ENCODE measurements at places on chromosomes 1 and 21.

GRCh38 chr1:102434421-102434820, 437.7 kb upstream of the OLFM3 start:
- no peak overlapping the region for H3K4me3 ChIP-seq
- no peak overlapping the region for H3K27ac ChIP-seq
- H3K4me1 ChIP-seq = no peaks in the 10 kb centered on the region
- DNase-seq = no peak

GRCh38 chr1:6440198-6441126, 15.9 kb downstream of the ESPN start:
- peaks cover 9% of the 10 kb centered on the region for H3K27me3 ChIP-seq
- H3K4me1 ChIP-seq = no peaks in the 10 kb centered on the region
- DNase-seq = peak; percentile 53
- H3K27ac ChIP-seq = no peak overlapping the region
- no peaks in the 10 kb centered on the region for H3K36me3 ChIP-seq

GRCh38 chr1:58933599-58933926, 149.7 kb upstream of the JUN start:
- no peaks in the 10 kb centered on the region for H3K4me1 ChIP-seq
- no peaks in the 10 kb centered on the region for H3K27me3 ChIP-seq
- no peak overlapping the region for H3K4me3 ChIP-seq
- no peaks in the 10 kb centered on the region for H3K36me3 ChIP-seq

DNA sequence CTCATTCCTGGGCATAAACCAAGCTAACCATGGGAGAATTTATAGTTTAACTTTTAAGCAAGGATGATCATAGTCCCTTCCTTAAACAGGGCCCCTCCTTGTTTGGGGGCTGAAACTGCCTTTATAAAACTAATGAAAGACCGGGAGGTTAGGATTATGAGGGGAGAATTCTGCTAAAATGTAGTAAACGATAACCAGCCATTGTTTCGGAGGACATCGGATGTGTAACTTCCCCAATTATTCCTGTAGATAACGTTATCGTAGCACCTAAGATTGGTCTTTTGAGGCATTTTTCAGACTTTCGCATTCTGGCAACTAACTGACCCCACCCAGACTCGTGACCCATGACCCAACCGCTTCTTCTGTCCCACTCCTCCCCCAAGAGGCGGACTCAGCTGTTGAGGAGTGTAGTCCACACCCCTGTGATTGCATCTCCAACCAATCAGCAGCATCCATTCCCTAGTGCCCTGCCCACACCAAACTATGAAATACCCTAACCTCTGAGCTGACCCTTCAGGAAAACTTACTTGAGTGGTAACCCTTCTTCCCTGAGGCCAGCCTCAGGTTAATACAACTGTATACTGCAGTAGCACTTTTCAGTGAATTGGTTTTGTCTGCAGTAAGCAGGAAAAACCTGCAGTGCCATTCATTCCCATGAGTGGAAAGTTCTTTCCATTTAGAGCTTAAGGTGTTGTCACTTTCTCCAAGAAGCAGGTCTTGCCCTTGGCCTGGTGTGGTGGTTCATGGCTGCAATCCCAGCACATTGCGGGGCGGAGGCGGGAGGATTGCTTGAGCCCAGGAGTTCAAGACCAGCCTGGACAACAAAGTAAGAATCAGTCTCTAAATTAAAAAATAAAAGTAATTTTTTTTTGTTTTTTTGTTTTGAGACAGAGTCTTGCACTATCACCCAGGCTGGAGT, 823 bp upstream of the SYF2 start:
- H3K4me1 ChIP-seq = peaks cover 14% of the 10 kb centered on the region
- DNase-seq = peak; percentile 32
- H3K36me3 ChIP-seq = peaks cover 22% of the 10 kb centered on the region
- peak overlapping the region; percentile 92 for H3K4me3 ChIP-seq
- H3K27ac ChIP-seq = peak overlapping the region; percentile 91

DNA sequence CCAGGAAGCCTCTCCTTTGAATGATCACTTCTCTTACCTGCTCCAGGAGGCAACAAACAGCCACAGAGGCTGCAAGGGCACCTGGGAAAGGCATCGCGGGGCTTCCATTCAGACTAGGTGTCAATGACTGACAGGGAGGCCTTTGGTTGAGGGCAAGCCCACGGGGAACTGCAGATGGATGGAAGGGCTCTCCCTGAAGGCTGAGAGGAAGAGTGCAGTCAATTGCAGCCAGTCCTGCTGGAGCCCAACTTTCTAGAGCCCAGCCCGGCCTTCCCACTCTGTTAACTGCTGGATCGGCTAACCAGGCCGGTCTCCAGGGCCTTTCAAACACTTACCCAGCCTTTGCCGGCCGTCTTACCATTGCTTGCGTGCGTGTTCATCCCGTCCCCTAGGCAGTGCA, 89.3 kb downstream of the LACTBL1 start:
- no peaks in the 10 kb centered on the region for H3K36me3 ChIP-seq
- H3K4me1 ChIP-seq = peaks cover 8% of the 10 kb centered on the region
- no peak for DNase-seq
- H3K27me3 ChIP-seq = no peaks in the 10 kb centered on the region
- H3K27ac ChIP-seq = no peak overlapping the region

DNA sequence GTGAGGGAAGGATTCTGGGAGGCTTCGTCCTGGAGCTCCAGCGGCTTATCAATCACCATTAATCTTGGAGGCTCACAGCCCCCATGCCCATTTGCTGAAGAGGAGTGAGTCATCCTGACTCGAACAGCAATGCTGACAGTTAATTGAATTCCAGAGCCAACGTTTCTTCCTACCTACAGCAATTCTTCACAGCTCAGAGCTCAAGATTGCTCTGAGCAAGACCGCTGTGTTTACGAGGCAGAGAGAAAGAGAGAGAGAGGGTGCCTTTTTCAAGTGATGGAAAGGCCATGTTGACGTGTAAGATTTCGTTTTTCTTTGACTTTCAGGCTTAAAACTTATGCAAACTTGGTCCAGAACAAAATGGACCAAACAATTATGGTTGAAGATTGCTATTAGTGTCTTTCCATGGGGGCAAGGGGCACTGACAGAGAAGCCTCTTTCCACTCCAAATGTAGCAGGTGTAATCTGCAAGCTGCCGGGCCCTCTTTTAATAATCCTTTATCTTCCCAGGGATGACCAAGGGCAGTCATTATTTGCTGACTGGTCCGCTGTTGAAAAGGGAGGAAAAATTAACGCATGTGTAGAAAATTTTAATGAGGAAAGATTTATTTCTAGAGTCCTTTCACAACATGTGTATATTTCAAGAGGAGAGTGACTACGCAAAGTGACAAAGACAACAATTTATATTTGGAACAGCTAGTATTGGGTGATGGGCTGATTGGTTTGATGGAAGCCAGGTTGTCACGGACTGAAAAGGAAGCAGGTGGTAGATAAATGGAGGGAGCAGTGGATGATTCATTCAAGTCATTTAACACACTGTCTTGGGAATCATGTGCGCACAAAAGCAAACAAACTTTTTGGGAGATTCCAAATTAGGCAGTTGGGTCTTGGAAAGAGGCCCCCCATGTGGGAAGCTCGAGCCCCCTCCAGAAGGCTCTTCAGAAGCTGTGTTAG, 136.1 kb upstream of the IRF2BP2 start:
- DNase-seq = no peak
- H3K36me3 ChIP-seq = no peaks in the 10 kb centered on the region
- H3K4me3 ChIP-seq = no peak overlapping the region

GRCh38 chr1:145695821-145696629, 11.1 kb downstream of the PDZK1 start:
- peaks cover 6% of the 10 kb centered on the region for H3K4me1 ChIP-seq
- no peak overlapping the region for H3K27ac ChIP-seq
- no peaks in the 10 kb centered on the region for H3K36me3 ChIP-seq
- no peaks in the 10 kb centered on the region for H3K27me3 ChIP-seq
- no peak for DNase-seq
- H3K4me3 ChIP-seq = no peak overlapping the region

GRCh38 chr1:231460614-231461013, 38.5 kb upstream of the EGLN1 start:
- peaks cover 8% of the 10 kb centered on the region for H3K4me1 ChIP-seq
- peak; percentile 53 for DNase-seq
- H3K4me3 ChIP-seq = no peak overlapping the region
- H3K27me3 ChIP-seq = peaks cover 13% of the 10 kb centered on the region
- H3K36me3 ChIP-seq = no peaks in the 10 kb centered on the region

DNA sequence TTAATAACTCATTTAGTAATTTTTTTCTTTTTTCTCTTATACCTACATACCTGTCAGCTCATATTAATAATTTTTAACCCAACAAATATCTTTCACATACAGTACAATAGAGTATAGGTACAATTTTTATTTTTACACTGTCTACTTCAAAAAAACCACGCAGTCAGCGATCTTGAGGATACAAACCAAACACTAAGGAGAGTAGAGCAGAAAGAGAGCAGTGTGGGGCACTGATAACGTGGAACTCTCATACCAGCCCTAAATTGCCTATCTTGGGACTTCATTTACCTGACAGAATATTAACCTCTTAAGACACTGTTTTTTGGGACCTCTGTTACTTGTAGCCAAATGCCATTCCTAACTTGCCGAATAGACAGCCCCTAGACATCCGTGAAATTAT, 5.5 kb downstream of the TRMT1L start:
- H3K4me3 ChIP-seq = no peak overlapping the region
- peaks cover 11% of the 10 kb centered on the region for H3K36me3 ChIP-seq
- H3K4me1 ChIP-seq = peaks cover 15% of the 10 kb centered on the region
- no peaks in the 10 kb centered on the region for H3K27me3 ChIP-seq

- H3K4me1 ChIP-seq = no peaks in the 10 kb centered on the region
- no peak for DNase-seq
- no peaks in the 10 kb centered on the region for H3K36me3 ChIP-seq
- H3K27ac ChIP-seq = no peak overlapping the region
- H3K4me3 ChIP-seq = no peak overlapping the region
- no peaks in the 10 kb centered on the region for H3K27me3 ChIP-seq
These were observed 38.9 kb upstream of the C1orf185 start for GRCh38 chr1:51063121-51063520.

- no peak overlapping the region for H3K27ac ChIP-seq
- H3K27me3 ChIP-seq = no peaks in the 10 kb centered on the region
- DNase-seq = no peak
- peaks cover 31% of the 10 kb centered on the region for H3K4me1 ChIP-seq
- H3K4me3 ChIP-seq = no peak overlapping the region
These were observed 53.8 kb upstream of the DPH5 start for GRCh38 chr1:101079341-101079740.

DNA sequence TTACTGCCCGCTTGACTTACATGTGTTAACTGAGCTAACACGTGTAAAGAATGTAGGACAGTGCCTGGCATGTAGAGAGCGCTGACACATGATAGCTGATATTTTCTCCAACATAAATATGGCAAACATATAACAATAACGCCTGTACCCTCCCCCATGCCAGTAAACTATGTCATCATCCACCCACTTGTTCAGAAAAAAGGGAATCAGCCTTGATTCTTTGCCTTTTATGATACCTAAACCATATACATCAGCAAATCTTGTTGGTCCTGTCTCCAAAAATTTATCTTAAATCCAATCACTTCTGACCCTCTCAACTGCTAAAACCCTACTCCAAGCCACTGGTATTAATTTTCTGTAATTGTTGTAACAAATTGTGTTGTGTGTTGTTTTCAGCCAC, 1.1 kb upstream of the ZNF692 start:
- H3K27ac ChIP-seq = no peak overlapping the region
- no peak overlapping the region for H3K4me3 ChIP-seq
- H3K36me3 ChIP-seq = peaks cover 6% of the 10 kb centered on the region
- H3K27me3 ChIP-seq = no peaks in the 10 kb centered on the region
- peaks cover 41% of the 10 kb centered on the region for H3K4me1 ChIP-seq

DNA sequence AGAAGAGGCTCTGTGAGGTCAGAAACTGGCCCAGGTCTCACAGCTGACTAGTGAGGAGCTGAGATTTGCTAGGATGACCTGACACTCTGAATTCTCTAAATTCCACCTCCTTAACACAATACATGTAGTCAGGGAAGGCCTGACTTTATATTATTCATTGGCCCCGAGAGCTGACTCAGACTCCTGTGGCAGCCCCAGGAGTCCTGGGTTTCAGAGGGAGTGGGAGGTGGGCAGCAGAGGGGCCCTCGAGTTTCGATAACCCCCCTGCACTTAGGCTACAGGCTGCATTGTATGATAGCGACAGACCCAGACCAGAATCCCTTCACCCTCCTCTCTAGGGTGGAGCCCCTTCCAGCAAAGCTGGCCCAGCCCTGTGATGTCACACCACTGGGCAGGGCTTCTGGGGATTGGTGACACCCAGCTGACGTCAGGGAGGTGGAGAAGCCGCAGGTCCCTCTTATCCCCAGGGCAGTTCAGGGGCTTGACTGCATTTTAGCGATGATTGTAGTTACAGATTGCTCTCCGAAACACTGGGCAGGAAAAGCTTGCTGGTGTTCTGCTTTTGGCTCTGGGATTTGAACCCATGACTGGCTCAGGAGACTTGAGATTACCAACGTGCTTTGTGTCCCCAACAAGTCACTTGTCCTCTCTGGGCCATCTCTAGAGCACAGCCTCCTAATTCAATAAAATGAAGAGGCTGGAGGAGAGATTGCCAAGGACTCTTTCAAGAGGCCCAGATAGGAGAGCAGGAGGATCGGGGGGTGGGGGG, 17.0 kb upstream of the GPR37L1 start:
- no peaks in the 10 kb centered on the region for H3K36me3 ChIP-seq
- DNase-seq = no peak
- no peak overlapping the region for H3K27ac ChIP-seq
- no peaks in the 10 kb centered on the region for H3K27me3 ChIP-seq
- no peaks in the 10 kb centered on the region for H3K4me1 ChIP-seq
- no peak overlapping the region for H3K4me3 ChIP-seq

- H3K36me3 ChIP-seq = no peaks in the 10 kb centered on the region
- no peaks in the 10 kb centered on the region for H3K4me1 ChIP-seq
- no peaks in the 10 kb centered on the region for H3K27me3 ChIP-seq
These were observed 12.4 kb downstream of the NEXN start for GRCh38 chr1:77900687-77901293.

DNA sequence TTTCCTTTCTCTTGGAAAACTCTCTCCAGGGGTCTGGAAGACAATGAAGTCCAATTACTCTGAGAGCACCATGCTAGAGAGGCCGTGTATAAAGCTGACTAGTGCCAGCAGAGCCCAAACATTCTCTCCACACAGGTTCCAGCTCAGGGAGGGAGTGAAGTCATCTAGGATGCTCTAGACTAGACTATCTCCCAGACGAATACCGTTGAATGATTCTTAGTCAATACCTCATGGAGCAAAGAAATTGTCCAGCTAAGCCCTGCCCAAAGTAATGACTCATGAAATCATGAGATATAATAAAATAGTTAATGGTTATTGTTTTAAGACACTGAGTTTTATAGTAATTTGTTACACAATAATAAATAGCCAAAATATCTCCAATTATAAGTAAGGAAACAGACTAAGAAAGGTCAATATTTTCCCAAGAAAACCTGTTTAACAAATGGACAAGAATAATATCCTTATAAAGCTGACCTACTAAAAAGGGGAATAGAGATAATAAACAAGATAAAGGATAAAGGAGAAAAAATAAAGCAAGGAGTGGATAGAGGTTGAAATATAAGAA, 163.9 kb upstream of the LRRC7 start:
- no peak overlapping the region for H3K4me3 ChIP-seq
- no peaks in the 10 kb centered on the region for H3K4me1 ChIP-seq
- no peaks in the 10 kb centered on the region for H3K36me3 ChIP-seq

Measured in naive thymus-derived CD4-positive, alpha-beta T cell (primary cell).